Cardiac muscle cell (in vitro differentiated cells and primary cell): ENCODE measurements at places on chromosomes 7 and 10.

GRCh38 chr7:23254051-23254681 lies 7.6 kb downstream of the GPNMB start:
- DNase-seq = no peak

DNA sequence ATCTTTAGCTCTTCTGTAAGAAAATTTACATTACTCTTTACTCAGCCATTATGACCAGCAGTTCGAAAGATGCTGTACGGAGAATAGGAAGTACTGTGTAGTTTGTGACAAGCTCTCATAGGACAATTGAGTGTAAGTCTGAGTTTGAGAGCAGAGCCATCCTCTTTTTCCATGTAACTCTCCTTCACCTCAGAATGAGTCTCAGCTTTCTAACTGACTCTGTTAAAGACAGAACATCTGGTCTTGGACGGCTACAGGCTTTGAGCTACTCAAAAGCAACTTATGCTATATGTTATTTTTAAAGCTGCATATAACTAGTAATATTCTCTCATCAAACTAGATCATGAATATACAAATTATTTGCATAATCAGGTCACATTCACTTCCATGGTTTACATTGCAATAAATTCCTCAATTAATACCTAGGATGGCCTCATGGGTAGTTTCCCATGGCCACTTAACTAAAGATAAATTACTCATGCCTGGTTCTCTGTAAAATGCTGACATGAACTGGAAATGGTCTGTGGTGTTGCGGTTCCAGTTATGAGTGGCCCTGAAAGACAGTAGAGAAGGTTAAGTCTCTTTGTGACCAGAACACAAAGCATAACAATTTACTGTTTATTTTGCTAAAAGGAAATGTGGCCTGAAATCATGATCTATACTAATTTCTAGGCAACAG lies 358.7 kb downstream of the PHF14 start:
- DNase-seq = no peak

GRCh38 chr10:13930120-13930519 lies 343.4 kb downstream of the PRPF18 start:
- peak; percentile 68 for DNase-seq

DNA sequence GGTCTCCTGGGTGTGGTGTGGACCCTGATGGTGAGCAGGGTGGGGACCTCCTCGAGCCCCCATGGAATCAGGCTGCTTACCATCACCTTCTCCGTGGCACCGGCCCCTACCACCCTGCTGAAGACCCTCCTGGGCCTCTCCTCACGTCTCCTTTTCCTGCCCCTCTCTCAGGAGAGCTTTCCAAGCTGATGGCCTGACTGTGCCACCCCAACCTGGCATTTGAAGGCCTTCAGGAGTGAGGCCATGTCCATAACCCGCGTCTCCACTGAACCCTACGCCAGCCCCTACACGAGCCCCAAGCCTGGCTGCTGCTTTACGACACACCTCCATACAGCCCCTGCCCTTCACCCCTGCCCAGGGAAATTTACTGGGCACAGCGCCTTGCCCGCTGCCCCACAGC lies 55.4 kb downstream of the ZRANB1 start:
- no peak for DNase-seq

- DNase-seq = no peak
These were observed 81.3 kb upstream of the TNS3 start for GRCh38 chr7:47663213-47663612.

- no peak for DNase-seq
These were observed 959 bp downstream of the PVRIG start for GRCh38 chr7:100220586-100221230.

GRCh38 chr7:148698007-148698396 lies 701 bp upstream of the CUL1 start:
- no peak for DNase-seq

DNA sequence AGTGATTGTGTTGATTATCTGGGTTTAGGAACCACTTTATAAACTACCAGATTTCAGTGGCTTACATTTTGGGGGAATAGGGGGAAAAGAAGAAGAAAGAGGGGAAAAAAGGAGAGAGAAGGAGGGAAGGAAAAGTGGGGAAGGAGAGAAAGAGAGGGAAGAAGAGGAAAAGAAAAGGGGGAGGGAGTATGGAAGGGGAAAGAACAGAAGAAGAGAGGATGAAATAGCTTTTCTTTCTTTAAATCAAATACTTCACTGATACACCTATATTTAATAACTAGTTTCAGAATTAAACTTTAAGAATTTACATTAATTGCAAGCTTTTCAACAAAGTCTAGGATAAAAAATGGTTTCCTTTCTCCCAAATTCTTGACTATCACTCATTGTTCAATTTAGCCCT lies 289.6 kb downstream of the SDHAF3 start:
- DNase-seq = no peak

DNA sequence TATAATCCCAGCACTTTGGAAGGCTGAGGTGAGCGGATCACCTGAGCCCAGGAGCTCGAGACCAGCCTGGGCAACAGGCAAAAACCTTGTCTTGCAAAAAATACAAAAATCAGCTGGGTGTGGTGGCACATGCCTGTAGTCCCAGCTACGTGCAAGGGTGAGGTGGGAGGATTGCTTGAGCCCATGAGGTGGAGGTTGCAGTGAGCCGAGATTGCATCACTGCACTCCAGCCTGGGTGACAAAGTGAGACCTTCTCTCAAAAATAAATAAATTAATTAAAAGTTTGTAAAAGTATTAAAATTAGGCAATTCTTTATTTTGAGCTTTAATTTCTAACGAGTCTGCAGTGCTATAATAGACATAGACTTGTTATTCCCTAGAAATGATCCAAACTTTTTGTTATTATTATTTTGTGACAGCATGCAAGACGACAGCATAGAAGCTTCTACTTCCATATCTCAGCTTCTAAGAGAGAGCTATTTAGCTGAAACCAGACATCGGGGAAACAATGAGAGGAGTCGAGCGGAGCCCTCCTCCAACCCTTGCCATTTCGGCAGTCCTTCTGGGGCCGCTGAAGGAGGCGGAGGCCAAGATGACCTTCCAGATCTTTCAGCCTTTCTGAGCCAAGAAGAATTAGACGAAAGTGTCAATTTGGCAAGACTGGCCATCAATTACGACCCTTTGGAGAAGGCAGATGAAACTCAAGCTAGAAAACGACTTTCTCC lies 11.9 kb downstream of the MYPN start:
- no peak for DNase-seq

- no peak for DNase-seq
These were observed 2.4 kb upstream of the MEOX2 start for GRCh38 chr7:15688911-15689310.

- DNase-seq = peak; percentile 22
These were observed 4.1 kb downstream of the CALU start for GRCh38 chr7:128743112-128743772.

- DNase-seq = no peak
These were observed 2.1 kb upstream of the CREM start for GRCh38 chr10:35124540-35124939.
